Stimulated activated CD4-positive, alpha-beta T cell treated with anti-CD3 and anti-CD28 coated beads, TNF-alpha, amount 100 ng/mL, for 24 hours (primary cell): ENCODE measurements at places on chromosomes 16 and 17.

DNA sequence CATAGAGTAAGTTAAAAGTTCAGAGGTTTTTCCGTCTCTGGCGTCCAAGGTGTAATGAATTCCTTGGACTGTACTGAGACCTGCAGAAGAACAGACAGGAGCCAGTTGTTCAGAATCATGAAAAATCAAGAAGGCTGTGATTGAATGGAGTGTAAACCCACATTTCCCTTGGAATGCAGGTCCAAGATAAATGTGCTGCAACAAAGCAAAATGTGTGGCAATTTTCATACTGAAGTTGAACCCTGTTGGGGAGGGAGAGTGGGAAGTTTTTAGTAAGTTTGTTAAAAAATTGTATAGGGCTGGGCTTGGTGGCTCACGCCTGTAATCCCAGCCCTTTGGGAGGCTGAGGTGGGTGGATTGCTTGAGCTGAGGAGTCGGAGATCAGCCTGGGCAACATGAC lies 21.4 kb downstream of the GGNBP2 start:
- no peak for DNase-seq

DNA sequence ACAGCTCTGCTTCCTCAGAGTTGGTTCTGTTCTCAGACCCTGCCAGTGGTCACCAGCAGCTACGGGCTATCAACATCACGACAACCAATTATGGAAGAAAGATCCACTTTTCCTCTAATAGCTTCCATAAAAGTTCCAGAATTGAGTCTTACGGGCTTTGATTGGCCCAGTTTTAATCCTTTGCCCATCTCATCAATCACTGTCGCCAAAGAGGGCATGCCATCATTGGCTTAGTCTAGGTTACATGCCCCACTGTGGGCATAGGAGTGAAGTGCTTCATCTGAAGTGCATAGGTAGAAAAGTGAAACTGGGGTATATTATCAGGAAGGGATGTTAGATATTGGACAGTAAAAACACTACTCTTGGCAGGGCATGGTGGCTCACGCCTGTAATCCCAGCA lies 76.6 kb upstream of the DHX40 start:
- no peak for DNase-seq

- no peak for DNase-seq
These were observed 36.6 kb downstream of the ZNF750 start for GRCh38 chr17:82803185-82803584.

DNA sequence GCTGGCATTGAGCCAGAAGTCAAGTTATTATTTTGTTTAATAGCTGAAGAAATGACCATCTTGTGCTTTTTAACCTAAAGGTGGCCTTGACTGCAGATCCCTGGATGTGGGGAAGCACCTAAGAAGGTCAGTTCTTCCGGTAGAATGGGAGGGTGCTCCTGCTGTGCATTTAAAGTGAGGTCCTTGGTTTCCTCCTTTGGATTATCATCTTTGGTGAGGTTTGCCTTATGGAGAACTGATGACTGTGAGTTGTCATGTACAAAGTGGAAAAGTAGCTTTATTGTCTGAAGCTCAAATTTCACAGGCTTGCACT lies 66.5 kb downstream of the PCTP start:
- no peak for DNase-seq

- no peak for DNase-seq
These were observed 54.0 kb downstream of the MRM3 start for GRCh38 chr17:836151-836550.

DNA sequence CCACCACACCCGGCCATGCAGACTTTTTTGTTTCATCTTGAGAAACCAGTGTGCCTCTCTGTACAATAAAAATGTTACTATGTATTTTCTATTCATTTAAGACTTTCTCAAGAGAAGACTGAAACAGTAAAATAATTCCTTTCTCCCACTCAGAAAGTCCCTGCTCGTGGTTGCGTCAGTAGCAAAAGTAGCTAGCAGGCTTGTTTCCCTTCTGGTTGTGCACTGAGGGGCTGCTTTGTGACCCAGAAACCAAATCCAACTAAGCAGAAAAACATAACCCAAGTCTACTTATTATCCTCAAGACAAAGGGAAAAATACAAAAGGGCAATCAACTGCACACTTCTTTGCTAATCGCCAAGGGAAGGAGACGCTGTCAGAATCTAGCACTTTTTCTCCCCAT lies 3.4 kb upstream of the PNPO start:
- no peak for DNase-seq

GRCh38 chr17:39597372-39598046 lies 10.2 kb downstream of the NEUROD2 start:
- DNase-seq, result no peak

DNA sequence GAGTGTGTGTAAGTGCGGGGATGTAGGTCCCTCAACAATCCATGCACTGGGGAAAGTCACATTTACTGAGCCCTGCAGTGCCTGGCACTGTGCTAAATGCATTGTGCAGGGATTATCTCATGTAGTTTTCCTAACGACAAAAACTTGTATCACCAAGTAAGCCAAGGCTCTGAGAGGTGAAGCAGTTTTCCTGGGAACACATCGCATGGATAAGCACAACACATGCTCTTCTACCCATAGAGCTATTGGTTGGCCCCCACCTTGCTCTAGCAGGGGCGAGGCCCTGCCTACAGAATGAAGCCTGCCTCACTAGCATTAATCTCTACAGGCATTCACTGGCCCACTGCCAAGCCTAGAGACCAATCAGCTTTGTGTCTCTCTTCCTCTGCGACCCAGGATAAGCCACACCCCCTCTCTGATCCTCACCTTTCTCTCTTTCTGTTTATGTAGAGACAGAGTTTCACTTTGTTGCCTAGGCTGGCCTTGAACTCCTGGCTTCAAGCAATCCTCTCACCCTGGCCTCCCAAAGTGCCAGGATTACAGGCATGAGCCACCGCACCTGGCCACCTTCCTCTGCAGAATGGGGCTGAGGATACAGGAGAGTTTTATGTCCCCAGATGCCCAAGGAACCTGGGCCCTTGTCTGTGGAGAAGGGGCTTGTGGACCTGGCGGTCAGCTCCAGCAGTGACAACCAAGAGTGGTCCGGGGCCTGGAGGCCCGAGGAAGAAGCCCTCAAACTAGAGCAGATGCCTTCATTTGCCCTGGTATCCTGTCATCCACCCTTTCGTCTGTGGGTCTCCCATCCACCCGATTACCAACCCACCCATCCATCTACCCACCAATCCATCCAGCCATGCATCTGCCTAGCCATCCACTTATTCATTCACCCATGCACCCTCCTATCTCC lies 12.8 kb downstream of the CDH16 start:
- no peak for DNase-seq

GRCh38 chr16:80611171-80611929 lies 70.6 kb downstream of the DYNLRB2 start:
- no peak for DNase-seq

GRCh38 chr17:17239832-17240231 lies 2.9 kb upstream of the FLCN start:
- DNase-seq, result no peak

- DNase-seq, result no peak
These were observed 5.4 kb upstream of the CLDN9 start for GRCh38 chr16:3007059-3007956.

GRCh38 chr16:88393034-88393433 lies 10.3 kb downstream of the ZNF469 start:
- no peak for DNase-seq

DNA sequence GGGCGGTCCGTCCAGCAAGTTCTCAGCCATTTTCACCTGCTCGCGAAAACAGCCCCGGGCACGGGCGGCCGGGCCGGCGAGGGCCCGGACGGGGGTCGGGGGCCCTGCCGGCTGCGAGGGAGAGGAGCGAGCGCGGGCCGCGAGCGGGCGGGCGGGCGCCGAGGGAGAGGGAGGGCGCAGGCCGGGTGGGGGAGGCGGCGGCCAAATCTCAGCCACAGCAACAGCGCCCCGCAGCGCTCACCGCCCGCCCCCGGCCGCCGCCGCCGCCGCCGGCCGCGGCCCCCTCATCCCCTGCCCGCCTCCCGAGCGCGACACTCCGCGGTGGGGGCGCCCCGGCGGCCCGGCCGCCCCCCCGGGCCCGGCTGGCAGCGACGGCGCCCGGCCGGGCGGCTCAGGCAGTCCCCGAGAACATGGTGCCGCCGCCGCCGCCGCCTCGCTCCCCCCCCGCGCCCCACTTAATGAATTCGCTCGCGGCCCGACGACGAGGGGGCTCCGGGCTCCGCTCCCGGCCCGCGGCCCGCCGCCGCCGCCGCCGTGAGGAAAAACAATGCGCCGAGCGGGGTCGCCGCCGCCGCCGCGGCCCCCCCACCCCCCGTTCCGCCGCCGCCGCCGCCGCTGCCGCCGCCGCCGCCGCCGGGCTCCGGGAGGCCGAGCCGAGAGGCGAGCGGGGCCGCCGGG lies 487 bp downstream of the CREBBP start:
- DNase-seq, result peak; percentile 27

- DNase-seq, result peak; percentile 2
These were observed 55.5 kb downstream of the SYT17 start for GRCh38 chr16:19223235-19224170.

DNA sequence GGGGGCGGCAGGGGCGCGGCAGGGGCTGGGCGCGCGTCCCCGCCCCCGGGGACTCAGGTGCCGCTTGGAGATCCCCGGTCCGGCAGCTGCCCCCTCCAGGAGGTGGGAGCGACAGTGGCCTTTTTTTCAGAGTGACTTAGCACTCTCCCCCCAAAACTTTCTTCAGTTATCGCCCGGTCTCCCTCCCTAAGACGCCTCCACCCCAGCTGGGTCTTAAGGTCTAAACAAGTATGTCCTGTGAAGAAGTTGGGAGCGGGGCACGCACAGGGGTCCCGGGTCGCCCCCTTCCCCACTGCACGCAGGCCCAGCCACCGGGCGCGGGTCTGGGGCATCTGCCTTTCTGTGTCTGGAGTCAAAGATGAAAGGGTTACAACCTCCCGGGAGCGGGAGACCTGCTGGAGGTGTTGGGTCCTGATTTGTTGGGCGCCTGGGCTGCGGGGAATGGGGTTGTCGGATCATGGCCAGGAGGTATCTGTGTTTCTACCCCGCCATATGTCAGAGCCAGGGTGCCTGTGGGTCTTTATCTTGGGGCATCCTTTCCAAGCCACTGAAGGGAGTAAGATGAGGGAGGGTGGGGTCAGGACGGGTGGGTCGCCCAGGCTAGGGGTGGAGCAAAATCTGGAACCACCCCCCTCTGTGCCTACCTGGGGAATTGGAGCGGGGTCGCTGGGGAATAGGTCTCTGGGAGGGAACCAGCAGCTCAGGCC lies 757 bp downstream of the FMNL1 start:
- no peak for DNase-seq

- DNase-seq, result no peak
These were observed 25.0 kb downstream of the CPPED1 start for GRCh38 chr16:12778726-12779125.

GRCh38 chr16:9844361-9844760 lies 337.9 kb downstream of the GRIN2A start:
- DNase-seq, result no peak

DNA sequence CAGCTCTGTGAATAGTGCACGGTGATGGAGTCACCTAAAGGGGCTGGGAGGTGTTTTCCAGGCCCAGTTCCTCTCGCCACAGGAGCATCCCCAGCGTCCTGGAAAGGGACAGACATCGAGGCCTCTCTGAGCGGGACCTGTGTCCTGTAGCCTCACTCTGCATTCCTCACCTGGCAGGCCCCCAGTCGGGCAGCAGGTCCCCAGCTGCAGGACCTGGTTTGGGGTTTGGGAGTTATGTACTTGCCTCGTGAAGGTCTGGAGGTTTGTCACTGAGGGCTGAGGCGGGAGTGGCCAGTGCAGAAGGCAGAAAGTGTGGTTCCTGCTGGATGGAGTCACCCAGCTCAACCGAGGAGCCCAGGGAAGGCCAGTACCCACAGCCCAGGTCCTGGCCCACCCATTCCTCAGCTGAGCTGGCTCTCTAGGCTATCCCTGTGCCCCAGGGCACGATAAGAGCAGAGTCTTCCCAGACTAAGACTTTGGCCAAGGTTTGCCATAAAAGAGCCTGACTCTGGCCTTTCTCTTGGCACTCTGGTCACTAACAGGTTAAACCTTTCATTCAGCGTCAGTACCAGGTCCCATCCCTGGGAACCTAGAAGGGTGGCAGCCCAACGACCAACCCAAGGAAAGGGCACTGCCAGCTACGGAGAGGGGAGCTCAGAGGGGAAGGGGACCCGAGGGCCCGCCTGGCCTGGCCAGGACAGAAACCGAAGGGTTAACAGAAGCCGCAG lies 24.4 kb downstream of the TBX4 start:
- no peak for DNase-seq

- DNase-seq, result no peak
These were observed 28.5 kb downstream of the CACNG4 start for GRCh38 chr17:66992911-66993442.

DNA sequence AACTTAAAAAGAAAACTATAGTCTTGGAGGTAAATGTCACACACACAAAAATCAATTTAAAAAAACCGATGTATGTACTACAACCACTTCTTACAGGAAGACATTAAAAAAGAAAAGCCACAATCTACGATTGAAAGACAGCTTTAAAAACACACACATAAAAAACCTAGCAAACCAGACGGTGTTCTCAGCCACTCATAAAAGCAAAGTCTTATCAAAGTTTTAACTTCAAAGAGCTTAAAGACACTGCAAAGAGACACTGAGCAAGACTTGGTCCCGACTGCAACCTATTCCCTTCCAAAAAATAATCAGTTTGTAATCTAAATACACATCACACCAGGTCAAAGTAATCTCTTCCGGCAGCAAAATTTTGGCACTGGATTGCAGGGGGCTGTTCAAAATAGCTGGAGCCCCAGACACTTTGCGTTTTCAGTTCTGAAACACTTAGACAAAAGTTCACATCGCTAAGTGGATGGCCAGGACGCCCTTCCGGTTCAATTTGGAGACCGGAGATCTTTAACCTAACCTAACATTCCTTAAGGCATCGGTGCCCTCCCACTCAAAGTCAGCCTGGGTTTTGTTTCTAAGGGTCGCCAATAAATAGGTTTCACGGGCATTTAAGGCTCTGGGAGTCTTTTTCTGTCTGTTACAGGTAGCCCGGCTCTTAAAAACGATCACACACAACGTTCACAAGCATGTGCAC lies 2.6 kb downstream of the ZCCHC14 start:
- no peak for DNase-seq

DNA sequence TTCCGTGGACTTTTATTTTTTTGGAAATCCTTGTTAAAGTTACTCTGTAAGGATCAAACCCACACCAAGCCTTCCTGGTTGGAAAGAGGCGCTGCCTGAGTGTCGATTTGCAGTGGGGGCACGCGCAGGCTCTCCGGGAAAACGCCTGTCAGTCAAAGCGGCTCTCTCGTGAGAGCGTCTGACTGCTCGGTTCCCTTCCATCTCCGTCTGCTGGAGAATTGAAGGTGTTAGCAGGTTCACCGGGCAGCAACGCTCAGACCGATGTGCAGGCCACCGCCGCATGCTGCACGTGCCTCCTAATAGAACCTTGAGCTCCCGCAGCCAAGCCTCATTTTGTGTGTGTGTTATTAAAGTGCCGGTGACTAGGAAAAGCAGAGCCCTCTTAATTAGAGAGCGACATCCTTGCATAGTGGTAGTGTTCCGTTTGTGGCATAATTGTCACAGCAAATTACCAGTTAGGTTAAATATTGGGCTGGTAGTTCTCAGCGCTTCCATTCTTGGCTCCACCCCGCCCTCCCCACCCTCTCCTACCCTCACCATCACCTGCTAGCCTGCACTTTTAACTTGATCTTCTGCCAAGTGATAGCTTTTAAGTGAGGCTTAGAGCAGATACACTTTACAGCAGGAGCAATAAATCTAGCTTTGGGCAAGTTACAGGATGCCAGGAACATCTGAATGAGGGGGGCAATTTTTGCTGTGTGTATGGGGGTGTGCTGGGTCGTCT lies 75.5 kb downstream of the RPA1 start:
- DNase-seq, result no peak
